ENCODE measurements at places on chromosomes 6 and 20. TPM values are rescaled to one million over a fixed set of nuclear protein-coding genes. Genes with fewer than 3 reads are reported as not detected.

DNA sequence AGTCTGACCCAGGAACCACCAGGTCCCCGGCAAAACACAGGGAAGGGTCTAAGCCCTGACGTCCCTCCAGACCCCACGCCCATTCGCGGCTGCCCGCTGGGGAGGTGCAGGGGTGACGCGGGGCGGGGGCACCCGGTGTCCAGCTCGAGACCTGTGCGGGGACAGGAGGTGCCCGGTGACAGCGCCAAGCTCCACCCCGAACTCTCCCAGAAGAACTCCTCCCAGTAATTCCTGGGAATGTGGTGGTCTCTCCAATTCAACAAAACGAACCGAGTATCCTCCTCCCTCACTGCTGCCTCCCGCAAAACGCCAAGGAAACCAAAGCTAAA lies 164.1 kb upstream of the PDE10A start:
- no peak for DNase-seq

- DNase-seq, result peak; percentile 88
Observed at GRCh38 chr6:41602864-41603608, 35.2 kb upstream of the MDFI start.

DNA sequence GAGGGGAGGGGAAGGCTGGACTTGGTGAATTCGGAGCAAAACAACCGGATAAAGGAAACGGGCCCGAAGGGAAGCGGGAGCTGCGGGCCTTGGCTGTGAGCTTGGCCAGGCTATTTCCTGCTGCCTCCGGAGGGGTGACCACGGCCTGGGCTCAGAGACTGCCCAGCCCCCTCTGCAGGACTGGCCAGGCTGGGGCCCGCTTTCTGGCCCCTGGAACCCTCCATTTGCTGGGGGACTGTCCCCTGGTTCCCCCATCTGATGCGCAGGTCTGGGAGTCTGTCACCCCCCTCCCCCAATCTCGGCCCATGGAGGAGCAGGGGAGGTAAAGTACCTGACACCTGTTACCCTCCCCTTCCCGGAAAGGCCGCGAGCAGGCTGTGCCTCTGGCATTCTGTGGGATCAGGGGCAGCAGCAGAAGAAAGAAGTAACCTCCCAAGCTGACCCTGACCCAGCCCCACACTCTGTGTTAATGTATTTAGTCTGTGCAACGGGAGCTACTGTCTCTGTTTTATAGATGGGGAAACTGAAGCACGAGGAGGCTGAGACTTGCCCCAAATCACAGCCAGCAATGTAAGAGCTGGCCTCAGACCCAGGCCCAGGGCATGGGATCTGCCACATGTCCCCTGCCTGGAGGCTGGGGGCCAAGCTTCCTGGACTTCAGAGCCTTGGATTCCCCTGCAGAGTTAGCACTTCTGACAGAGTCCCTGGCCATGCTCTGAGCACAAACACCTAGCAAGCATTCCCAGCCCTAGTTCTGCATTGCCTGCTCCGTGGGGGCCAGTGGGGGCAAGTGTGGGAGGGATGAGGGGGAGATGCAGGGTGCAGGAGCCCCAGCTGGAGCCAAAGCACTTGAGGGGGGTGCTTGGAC lies 3.5 kb downstream of the C20orf204 start:
- no peak for DNase-seq

- DNase-seq, result no peak
Observed at GRCh38 chr20:16541226-16541625, 32.0 kb downstream of the KIF16B start.

DNA sequence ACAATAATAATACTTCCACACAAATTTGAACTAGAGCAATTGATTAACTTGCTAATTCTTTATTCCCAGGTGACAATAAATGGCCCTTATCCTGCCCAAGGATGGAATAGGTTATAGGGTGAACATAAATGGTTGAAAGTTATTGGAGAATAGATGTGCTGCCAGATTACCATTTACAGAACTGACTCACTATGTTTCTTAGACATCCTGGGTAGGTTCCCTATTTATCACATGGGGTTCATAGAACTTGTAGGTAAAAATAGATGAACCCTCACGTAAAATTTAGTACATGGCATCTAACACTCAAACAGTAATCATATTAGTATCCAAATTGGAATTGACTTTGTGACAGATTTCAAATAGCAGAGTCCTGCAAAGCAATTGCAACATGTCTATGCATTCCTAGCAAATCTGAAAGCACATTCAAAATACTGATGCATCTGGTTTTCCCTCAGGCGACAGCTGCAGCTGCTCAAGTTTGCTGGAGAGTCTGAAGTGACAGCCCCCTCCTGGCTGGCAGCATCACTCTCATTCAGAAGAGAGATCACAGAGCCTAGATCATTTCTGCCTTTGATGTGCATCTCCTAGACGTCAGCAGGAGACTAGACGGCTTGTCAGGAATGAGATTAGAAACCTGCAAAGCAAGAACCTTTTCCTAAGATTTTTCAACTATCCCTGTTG lies 80.2 kb upstream of the RNF217 start:
- peak; percentile 19 for DNase-seq

- DNase-seq, result no peak
Observed at GRCh38 chr20:41501376-41501775, 116.8 kb downstream of the CHD6 start.

GRCh38 chr20:5074232-5074674 lies 45.5 kb downstream of the PCNA start:
- no peak for DNase-seq

Gene EMILIN3
- total RNA-seq, result not detected

DNA sequence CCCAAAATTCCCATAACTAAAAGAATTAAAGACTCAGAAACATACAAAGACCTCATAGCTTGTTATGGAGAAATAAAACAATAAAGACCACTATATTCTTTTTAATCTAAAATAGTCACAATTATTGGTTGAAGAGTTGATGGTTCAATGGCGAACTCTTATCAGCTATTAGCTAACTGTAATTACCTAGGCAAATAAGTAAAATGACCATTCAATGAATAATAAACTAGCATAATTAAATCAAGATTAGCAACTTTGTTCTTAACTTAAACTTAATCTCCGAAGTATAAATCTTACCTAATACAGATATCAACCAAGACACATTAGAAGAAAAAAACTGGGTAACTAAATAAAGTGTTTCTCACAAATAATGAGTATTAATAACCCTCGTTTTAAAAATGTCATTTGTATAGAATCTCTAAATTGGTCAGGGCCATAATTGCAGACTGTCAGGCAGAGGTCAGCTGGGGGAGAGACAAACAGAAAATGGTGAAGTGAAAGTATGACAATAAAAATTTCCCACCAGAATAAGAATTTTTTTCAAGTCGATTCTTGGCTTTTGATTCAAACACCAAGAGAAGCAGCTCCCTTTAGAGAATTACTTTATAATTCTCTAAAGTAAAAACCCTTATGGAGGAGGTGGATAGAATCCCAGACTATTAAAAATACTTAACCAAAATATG lies 1.7 kb downstream of the FKBP5 start:
- no peak for DNase-seq

- DNase-seq, result peak; percentile 83
Observed at GRCh38 chr6:157873735-157874344, 50.8 kb downstream of the SNX9 start.

GRCh38 chr6:2448826-2449571 lies 203.6 kb upstream of the GMDS start:
- DNase-seq, result peak; percentile 88

DNA sequence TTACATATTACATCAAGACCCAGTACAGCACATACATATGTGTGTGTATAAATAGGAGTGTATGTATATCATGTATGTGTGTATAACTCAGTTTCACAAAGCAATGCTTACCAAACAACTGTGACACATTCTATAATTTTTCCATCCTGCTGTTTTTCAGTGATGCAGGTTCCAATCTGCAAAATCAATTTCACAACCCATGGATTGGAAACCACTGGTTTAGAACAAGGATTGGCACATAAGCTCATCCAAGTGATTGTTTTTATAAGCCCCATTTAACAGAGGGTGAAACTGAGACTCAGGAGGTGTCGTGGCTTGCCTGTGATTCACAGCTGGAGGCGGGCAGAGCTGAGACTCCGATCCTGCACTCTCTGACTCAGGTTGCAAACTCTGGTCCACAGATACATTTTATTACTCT lies 158.2 kb downstream of the ZMYND8 start:
- DNase-seq, result no peak

Gene NT5E
- 139 TPM for total RNA-seq

DNA sequence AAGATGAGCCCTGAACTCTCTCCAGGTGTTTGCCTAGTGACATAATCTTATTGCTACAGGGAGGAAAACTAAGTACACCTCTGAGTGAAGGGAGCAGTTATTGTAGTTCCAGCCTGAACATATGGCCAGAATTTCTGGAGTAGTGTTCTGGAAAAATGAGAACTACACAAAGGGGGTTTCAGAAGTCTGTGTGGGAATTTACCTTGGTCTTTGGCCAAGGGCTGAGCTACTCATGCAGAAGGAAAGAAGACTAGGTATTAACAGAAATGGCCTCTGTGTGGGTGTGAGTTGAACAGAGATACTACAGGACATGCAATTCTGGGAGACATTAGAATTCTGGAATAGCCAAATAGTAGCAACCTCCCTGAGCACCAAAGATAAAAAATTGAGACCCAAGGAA lies 1009.7 kb upstream of the GJE1 start:
- DNase-seq, result no peak

Gene TLDC2
- not detected for total RNA-seq

Gene VGLL2
- not detected for total RNA-seq

- DNase-seq, result no peak
Observed at GRCh38 chr20:58431134-58431533, 42.1 kb downstream of the VAPB start.

- peak; percentile 5 for DNase-seq
Observed at GRCh38 chr6:170083236-170084051, 207.4 kb downstream of the DLL1 start.

DNA sequence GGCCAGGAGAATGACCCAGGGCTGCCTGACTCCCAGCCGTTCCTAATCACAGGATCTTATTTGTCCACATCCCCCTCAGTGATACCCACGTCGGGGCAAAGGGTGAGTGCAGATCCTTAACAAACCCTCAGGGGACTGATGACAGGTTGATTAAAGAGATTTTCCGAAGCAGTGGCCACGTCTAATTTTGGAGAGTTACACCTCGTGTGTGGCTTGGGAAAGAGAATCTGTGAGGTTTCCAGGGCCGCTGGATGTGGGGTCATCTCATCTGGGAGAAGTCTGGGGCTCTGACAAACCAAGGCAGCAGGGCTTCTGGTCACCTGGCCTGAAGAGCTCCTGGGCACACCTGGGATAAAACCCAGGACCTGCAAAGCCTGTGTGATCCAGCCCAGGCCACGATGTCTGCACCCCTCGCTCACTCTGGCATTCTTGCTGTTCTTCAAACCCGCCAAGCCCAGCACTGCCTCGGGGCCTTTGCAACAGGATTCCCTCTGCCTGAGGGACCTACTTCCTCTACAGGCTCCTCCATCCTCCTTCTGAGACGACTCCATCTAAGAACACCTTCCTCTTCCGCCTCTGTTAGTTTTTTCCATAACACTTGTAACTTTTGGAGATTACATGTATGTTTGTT lies 4.7 kb downstream of the JPH2 start:
- DNase-seq, result no peak

Gene PREX1
- total RNA-seq, result 11.1 TPM

Gene LY6G6F
- not detected for total RNA-seq

Gene PGBD1
- total RNA-seq, result 12.4 TPM

- peak; percentile 9 for DNase-seq
Observed at GRCh38 chr6:167760979-167761793, 65.5 kb upstream of the AFDN start.

Gene GPX5
- total RNA-seq, result not detected

- DNase-seq, result no peak
Observed at GRCh38 chr20:18721551-18722115, 92.0 kb upstream of the SCP2D1 start.

DNA sequence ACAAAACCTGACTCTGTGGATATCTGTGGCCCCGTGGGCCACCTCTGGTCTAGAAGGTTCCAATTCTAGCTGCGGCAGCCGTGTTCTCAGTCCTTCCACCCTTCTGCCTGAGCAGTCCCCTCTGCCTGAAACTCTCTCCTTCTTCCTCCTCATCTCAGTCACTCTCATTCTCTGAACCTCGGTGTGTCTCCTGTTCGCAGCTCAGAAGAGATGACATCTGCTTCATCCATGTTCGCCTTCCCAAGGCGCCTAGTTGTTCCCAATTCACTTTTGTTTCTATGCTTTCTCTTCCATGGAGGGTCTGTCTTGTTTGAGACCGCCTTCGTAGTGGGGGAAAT lies 95.5 kb downstream of the CEBPB start:
- peak; percentile 41 for DNase-seq

DNA sequence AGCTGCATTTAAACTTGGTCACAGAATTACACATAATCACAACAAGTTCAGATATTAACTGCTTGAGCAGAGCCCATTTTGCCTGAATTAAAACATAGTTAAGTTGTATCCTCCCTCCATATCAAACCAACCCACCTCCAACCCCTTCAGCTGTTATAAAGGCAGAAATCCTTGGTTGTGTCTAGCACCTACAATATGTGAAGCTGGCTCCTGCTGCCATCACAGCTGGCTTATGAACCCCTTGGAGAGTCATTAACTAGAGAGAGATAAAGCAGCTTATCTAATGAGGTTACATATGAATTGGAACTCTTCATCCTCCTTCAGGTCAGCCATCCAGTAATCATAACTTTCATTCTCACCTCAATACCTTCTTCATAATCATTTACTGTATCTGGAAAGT lies 101.8 kb downstream of the EPHA7 start:
- DNase-seq, result no peak

Gene HLA-G
- total RNA-seq, result not detected

GRCh38 chr6:21593927-21594415 lies 420 bp downstream of the SOX4 start:
- peak; percentile 72 for DNase-seq

Gene CST4
- not detected for total RNA-seq

DNA sequence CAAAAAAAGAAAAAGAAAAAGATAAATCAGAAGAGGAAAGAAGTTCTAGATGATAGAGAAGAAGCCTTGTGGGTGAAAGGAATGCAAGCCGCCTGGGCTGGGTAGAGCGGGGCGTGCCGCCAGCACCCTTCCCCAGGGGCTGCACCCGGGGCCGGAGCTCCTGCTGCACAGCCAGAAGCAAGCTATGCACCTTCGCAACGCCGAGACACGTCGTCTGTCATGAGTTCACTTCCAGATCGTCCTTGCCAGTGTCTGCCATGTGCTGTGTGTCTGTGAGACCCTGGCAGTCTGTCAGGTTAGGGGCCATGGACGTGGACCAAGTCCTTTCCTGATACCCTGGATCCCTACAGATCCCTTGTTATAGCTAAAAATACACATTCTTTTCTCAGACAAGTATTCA lies 25.5 kb upstream of the ADRM1 start:
- DNase-seq, result no peak

- DNase-seq, result no peak
Observed at GRCh38 chr20:47749339-47749738, 35.9 kb downstream of the SULF2 start.

Gene SUMO4
- not detected for total RNA-seq
